ENCODE measurements at places on chromosomes 1 and 21. TPM values are rescaled to one million over a fixed set of nuclear protein-coding genes. Genes with fewer than 3 reads are reported as not detected.

Gene C1orf167
- 5.1 TPM for total RNA-seq

DNA sequence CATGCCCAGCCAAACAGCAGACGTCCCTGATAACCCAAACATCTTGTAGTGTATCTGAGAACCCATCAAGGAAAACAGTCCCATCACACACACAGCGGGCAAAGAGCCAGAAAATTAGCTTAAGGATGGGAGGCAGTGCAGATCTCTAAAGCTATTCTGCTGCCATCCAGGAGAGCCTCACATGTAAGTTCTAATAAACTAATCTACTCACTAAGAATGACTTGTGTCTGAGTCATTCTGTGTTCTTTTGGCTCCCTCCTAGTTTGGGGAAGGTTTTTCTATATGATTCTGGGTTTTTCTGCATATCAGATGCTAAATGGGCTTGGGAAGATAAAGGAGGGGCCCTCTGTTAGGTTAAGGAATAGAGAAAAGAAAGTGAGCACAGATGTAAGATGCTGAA is 162.8 kb downstream of the HUNK start:
- no peak for DNase-seq

DNA sequence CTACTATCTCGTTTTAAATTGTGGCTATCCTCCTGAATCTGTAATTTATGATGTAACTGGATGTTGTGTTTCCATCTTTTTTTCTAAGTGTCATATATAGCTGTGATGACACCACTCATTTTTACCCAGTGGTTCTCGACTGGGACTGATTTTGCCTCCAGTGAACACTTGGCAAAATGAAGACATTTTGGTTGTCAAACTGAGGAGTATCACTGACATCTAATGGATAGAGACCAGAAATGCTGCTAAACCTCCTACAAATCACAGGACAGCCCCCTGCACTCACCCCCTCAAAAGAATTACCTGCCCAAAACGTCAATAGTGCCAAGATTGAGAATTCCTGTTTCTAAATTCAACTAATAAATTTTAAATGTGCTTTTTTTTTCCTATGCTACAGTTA is 1.9 kb downstream of the TRMT13 start:
- DNase-seq = no peak

DNA sequence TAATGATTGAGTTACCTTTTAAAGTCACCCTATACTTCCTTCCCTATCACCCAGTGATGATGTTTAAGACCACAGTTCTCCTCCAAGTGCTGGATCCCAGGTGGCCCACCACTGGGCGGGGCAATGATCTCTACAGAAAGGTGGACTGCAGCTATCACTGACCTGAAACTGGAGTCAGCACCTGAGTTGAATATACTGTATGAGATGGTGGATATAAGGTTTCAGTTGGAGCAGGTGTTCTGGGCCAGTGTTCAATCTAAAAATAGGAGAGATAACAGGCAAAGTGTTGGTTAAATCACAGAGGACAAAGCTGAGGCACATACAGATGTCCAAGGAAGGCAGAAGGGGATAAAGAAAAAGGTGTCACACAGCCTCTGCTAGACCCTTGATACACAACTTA is 96.6 kb downstream of the SIPA1L2 start:
- no peak for DNase-seq

GRCh38 chr1:10288029-10288615 is 77.8 kb downstream of the KIF1B start:
- no peak for DNase-seq

DNA sequence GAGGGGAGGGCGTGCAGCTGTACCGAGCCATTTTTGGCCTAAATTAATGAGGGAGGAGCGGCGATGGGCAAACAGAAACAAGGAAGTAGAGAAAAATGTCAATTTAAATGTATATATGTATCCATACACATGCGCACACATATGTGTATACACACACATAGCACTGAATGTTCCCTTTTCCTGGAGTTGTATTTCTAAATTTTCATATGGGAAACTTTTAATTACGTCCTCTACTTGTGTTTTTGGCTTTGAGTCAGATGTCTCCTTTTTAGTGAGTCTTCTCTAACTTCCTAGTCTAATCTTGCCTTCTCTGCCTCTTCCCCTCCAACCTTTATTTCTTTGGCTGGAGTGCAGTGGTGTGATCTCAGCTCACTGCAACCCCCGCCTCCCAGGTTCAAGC is 15.4 kb upstream of the CYYR1 start:
- no peak for DNase-seq

Data from tibial nerve (tissue), 4 donors.